ENCODE measurements at places on chromosomes 1 and 21.
A peak's percentile ranks its signal among the peaks of the same experiment; 100 is the strongest.

- DNase-seq, result no peak
Observed at GRCh38 chr1:154975409-154976059, 1.1 kb downstream of the CKS1B start.

GRCh38 chr21:25169370-25169769 is 437.9 kb downstream of the MRPL39 start:
- no peak for DNase-seq

- DNase-seq, result no peak
Observed at GRCh38 chr21:37984416-37984815, 68.2 kb upstream of the KCNJ6 start.

- DNase-seq, result no peak
Observed at GRCh38 chr1:42143896-42144710, 9.1 kb upstream of the GUCA2B start.

GRCh38 chr1:51231120-51231519 is 5.0 kb upstream of the RNF11 start:
- no peak for DNase-seq

- DNase-seq, result no peak
Observed at GRCh38 chr1:184860985-184861754, 106.5 kb upstream of the EDEM3 start.

- DNase-seq, result no peak
Observed at GRCh38 chr1:55500601-55501000, 285.4 kb upstream of the USP24 start.

GRCh38 chr1:191929383-191929782 is 228.9 kb upstream of the RGS18 start:
- DNase-seq, result no peak

DNA sequence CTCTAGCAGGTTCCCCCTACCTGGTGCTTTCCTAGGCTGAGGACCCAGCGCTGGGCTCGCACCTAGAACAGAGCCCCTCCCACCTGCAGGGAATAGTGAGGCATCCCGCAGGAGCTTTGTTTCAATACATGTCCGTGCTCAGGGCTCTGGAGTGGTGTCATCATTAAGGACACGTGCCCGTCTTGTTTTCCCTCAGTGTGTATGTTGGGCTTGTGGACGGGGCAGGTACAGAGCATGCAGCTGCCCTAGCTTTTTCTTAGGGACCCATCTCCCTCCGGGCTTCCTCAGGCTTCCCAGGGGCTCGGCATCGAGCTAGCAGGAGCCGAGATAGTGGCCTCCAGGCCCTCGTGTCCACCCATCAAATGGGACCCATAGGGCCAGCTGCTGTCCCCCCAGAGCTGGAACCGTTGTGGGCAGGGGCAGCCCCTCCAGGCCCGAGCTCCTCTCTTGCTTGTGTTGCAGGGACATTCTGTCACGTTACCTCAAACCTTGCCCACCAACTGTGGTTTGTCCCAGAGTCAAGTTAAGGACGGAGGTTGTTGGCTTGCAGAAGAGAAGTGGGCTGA is 3.9 kb downstream of the TMEM201 start:
- no peak for DNase-seq

- DNase-seq, result no peak
Observed at GRCh38 chr1:18684303-18684702, 53.7 kb downstream of the PAX7 start.

DNA sequence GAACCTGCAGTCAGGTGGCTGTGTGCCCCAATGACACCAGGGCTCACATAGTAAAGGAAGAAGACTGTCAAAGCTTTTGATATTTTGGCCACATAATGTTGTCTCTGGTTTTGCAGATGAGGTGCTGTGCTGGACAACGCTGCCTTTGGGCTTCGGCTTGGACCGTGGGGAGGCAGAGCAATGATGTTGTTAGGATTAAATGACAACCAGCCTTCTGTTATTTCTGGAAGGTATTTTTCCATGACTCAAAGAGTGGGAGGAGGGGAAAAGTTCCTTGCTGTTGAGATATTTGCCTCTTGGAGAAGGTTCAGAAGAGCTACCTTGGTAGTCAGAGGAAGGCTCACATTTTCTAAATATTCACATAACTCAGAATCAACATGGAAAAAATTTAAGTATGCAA is 187.3 kb upstream of the GALNT2 start:
- DNase-seq, result no peak

DNA sequence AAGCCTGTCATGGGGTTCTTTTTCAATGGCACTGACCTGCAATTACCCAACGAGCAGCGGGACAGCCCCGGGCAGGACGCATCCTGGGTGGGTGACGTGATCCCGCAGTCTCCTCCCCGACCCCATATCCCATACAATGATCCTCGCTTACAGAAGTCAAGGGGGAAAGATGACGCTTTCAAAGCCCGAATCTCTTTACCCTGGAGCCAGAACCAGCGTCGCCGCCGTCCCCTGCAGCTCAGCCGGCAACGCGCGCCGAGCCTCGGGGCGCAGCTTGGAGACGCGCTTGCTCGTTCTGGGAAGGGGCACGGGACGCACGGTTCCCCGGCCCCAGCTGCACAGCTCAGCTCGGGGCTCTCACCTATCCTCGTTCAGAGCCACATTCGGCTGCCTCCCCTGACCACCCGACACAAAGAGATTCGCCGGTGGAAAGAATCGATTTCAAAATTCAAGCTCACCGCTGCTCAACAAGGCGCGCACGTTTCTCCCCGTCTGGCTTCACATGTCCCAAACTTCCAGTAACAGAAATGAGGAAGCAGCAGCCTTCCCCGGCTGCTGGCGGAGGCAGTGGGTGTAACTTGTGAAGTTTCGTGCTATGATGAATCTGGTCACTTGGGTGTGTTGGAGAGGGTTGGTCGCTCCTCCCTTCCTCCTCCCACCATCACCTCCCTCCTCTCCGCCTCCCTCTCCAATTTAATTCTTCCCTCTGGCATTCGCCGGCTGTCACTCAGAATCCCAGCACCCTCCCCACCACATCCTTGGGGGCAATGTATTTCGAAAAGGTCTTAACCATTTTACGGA is at the start of gene TIAM1:
TIAM1 (minus strand) TSS at position 582 of the 801 bp plus-strand sequence. CDS start 77,289 bp downstream, outside the sequence.
- DNase-seq, result no peak

GRCh38 chr1:206833801-206834200 is 31.6 kb upstream of the IL20 start:
- DNase-seq, result no peak

DNA sequence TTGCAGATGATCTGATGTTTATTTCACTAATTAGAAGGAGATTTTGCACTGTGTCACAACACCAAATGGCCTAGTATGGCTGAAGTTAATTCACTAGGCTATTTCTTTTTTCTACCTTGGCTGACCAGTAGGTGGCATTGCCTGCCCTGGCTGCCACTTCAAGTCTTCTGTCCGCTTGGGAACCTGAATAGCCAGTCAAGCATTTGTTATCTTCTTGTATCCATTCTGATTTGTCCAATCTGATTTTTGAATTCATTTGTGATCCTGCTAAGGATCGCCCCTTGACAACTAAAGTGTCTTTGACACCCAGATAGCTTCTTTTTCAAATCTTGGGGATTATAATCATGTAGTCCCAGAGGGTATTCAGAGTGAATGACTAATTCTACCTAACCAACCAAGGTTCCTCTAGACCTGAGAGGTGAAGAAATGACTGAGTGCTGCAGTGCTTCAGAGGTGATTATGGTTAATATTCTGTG is 99.4 kb downstream of the GIPC2 start:
- DNase-seq, result no peak

DNA sequence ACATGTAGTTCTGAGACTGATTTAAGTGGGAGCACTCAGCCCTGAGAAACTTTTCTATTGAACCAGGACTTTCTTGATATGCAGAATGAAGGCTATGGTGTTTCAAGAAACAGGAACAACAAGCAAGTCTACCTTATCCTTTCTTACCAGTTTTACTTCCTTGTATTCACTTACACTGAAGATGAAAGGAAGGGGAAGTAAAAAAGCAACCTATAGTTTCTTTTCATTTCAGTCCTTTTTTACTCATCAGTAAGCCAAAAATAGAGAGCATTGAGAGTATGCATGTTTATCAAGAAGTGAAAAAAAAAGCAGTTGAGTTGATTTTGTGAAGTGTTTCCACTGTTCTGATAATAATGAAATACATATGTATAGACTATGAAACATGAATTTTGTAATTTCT is 1010.3 kb downstream of the AMY1C start:
- DNase-seq, result no peak

DNA sequence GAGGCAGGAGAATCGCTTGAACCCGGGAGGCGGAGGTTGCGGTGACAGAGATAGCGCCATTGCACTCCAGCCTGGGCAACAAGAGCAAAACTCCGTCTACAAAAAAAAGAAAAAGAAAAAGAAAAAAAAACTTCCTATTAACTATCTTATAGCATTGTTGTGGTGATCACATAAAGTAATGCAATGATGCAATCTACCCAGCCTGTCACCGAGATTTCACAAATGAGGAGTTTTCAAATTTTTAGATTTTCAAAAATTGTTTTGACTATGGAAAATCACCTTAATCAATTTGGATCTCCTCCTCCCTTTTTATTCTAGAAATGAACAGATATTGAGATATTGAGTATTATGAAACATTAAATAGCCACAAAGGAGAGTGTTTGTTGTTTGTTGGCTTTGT is 8.0 kb downstream of the FMO5 start:
- DNase-seq, result no peak

GRCh38 chr21:41831866-41832595 is 47.1 kb downstream of the PRDM15 start:
- DNase-seq, result no peak

- no peak for DNase-seq
Observed at GRCh38 chr1:66405061-66405460, 128.9 kb upstream of the SGIP1 start.

DNA sequence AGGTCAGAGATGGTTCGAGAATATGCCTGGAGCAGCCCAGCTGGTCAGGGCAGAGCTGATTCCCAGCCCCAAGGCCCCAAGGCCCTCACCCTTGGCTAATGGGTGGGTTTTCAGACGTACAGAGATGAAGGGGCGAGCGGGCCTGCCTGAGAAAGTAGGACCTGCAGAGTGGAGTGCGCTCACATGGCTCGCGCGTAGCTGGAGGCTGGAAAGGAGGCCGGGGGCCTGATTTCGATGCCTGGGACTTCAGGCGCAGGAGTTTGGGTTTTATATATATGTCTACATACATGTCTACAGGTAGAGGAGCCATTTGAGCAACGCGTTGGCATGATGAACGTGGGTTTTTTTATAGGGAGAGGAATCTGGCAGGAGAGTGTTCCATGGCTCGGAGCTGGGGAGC is 8.9 kb downstream of the COQ8A start:
- DNase-seq, result no peak

DNA sequence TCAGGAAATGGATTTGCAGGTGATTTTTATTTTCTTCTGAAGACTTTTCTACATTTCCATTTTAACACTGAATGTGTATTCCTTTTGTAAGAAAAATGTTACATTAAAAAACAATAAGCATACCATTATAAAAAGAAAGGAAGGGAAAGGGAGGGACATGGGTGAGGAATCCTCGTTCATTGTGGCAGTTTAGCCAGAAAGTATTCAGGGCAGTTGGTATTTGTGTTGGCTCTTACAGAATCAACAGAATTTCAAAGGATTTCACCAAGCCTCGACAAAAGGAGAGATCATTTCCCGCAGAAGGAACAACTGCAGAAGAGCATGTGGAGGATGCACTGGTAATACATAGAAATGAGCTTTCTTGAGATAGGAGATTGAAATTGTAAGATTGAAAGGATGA is 35.0 kb downstream of the PLD5 start:
- DNase-seq, result no peak

GRCh38 chr21:37475186-37475868 is 108.8 kb downstream of the DYRK1A start:
- DNase-seq, result no peak

DNA sequence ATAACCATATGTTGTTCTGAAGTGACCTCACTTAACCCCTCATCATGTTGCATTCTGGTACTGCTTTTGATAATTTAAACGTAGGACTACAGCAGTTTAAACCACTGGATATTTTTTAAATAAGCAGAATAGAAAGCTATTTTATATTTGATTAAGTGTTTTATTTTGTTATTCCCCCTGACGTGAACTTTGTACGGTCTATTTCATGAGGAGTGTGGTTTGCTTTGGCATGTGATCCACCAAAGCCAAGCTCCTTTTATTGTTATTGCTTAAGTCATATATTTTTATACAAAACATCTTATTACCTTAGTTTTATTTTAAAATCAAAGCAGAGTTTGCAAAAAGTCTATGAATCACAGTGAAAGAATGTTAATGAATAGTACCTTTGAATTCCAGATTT is 101.4 kb upstream of the L1TD1 start:
- no peak for DNase-seq

- no peak for DNase-seq
Observed at GRCh38 chr21:14824126-14824525, 240.7 kb downstream of the NRIP1 start.

GRCh38 chr1:88029899-88030298 is 654.2 kb upstream of the PKN2 start:
- no peak for DNase-seq

DNA sequence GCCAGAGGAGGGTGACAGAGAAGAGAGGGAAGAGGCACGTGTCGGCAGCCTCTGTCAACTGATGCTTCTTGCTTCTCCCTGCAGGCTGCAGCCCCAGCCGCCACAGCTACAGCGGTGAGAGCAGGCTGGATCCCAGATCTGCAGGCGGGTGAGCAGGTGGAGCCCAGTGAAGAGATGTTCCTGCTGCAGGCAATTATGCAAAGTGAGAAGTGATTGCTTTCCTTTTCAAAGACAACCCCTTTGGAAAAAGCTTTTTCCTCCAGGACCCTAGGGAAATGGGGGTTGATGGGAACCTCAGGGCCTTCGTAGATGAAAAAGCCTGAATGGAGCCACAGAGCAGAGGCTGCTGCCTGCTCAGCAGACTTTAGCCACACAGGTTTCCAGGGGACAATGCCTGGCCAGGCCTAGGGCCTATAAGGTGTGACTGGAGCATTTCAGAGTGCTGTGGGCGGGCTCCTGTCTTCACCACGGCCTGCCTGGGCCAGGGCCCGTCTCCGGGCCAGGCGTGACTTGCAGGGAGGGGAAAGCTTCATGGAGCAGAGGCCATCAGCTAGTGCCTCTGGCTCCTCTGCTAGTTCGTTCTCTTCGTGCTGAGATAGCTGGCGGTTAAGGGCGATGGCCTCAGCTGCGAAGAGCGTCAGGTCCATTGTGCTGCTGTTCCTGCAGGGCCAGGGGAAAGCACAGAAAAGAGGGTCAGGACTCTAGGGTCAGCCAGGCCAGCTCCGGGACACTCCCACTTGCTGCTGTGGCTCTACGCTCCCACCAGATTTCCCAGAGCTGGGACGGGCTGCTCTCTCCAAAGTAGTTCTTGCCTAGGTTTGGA is 6.9 kb upstream of the KNCN start:
- DNase-seq, result peak; percentile 11

DNA sequence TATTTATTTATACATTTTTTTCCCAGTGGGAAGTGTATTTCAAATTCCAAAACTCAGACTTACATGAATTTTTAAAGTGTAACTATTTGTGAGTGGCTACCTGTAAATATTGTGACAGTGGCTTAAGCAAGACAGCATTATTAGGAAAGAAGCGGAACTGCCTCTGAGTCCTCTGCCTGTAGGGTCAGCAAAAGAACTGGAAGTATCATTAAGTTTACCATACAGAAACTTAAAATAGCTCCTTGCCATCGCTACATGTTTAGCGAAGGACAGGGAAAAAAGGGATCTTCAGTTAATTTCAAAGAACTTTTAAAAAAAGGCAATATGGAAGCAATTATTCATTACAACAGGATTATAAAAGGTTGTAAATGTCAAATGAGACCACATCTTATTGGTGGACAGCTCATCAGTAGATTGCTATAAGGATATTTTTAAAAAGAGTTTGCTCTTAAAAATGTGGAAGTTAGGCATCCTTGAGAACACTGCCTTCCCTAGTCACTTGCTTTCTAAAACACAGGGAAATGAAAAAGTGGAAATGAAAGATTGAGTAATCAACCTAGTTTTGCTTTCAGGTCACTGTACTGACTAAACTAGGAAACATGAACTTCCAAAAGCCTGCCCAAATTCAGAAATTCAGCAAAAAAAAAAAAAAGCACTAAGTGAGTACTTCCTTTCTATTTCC is 39.2 kb downstream of the NSL1 start:
- DNase-seq, result no peak
